ENCODE measurements at places on chromosomes 6 and 20.

- no peak for DNase-seq
Observed at GRCh38 chr20:12327205-12327604, 409.5 kb downstream of the BTBD3 start.

- no peak for DNase-seq
Observed at GRCh38 chr6:168034537-168034936, 37.1 kb downstream of the KIF25 start.

- no peak for DNase-seq
Observed at GRCh38 chr6:37056112-37056403, 50.6 kb downstream of the FGD2 start.

- no peak for DNase-seq
Observed at GRCh38 chr20:61082720-61083119, 169.3 kb upstream of the CDH4 start.

DNA sequence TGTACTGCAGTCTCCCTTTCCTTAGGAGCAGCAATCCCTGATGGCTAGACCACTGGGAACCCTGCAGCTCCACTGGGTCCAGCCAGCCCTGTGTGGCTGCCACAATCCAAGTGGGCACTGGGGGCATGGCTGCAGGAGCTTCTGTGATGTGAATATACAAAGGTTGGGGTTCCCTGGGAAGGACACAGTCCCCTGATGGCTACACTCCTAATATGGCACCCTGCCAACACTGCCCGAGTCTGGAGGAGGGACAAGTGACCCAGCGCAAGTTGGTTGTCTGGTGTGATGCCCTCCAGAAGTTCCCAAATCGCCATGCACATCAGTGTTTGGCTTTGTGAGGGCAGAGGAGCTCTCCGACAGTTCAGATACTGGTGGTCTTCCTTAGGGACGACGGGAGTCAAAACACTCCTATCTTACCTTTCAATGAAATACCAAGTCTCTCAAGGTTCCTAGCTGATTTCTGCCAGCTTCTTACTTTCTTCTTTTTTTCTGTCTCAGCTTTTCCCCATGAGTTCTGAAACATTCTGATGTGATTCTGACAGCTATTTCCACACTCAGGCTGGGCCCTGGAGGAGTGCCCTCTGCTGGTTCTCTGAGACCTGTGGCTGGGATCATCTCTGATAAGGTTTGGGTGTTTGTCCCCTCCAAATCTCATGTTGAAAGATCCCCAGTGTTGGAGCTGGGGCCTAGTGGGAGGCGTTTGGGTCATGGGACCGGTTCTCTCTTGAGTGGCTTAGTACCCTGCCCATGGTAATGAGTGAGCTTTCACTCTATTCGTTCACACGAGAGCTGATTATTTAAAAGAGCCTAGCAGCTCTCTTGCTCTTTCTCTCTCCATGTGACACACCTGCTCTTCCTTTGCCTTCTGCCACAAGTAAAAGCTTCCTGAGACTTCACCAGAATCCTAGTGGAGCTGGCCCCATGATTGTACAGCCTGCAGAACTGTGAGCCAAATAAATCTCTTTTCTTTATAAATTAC, 15.5 kb upstream of the ZFP57 start:
- DNase-seq = no peak

GRCh38 chr20:38633577-38634093, 32.0 kb downstream of the ARHGAP40 start:
- peak; percentile 52 for DNase-seq

DNA sequence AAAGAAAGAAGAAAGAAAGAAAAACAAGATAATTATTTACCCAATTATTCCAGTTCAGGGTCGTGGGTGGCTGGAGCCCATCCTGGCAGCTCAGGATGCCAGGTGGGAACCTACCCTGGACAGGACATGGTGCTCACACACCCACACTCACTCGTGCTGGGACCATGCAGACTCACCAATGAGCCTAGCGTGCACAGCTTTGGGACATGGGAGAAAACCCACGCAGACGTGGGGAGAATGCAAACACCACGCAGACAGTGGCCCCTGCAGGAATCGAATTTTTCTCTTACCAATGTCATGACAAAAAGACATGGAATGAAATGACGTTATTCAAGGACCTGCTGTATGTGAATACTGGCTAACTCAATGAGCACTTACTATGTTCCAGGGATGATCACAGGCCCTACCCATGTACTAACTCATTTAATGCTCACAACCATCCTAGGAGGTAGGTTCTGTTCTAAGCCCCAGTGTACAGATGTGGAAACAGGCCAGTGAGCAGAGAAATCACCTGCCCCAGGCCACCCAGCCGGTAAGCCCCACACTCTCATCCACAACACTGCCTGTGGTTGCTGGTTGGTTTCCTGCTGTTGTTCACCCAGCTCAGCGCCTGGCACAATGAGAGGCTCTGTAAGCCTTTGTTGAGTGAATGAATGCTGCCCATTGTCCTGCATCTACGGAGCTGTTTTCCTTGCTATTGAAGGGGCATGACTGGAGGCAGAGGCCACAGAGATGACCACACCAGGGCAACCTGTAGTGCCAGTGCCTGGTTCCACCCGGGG, 6.8 kb upstream of the PI16 start:
- peak; percentile 54 for DNase-seq

DNA sequence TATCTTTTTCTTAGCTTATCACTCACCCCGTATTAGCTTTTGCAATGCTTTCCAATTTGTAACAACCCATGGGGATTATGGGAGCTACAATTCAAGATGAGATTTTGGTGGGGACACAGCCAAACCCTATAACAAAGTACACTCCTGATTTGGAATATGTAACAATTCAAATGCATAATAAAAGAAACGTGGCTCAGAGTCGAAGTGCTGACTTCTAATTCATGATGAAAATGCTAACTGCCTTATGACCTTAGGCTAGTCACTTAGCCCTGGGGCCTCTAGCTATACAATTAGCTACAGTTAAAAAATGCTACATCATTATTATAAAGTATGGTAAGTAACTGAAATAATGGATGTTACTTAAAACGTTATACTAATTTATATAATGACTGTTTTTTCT, 955.0 kb upstream of the FLRT3 start:
- DNase-seq = no peak

GRCh38 chr6:100105919-100106529, 112.0 kb upstream of the MCHR2 start:
- DNase-seq = no peak

DNA sequence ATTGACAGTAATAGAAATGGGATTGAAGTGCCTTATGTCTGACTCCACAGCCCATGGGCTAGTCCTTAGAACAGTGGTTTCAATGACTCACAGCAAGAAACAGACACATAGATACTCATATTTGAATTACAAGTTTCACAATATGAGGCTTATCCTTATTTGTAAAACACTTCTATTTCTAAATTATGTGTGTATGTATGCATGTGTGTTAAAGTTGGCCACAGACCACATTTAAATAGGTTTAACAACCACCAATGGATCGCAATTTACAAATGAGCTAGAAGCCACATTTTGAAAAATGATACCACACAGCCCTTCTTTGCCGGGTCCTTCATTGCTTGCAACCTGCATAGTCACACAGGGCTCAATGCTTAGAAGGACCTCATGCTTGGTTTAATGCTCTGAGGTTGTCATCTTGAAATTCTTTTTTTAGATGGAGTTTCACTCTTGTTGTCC, 157.8 kb upstream of the PREP start:
- DNase-seq = no peak

DNA sequence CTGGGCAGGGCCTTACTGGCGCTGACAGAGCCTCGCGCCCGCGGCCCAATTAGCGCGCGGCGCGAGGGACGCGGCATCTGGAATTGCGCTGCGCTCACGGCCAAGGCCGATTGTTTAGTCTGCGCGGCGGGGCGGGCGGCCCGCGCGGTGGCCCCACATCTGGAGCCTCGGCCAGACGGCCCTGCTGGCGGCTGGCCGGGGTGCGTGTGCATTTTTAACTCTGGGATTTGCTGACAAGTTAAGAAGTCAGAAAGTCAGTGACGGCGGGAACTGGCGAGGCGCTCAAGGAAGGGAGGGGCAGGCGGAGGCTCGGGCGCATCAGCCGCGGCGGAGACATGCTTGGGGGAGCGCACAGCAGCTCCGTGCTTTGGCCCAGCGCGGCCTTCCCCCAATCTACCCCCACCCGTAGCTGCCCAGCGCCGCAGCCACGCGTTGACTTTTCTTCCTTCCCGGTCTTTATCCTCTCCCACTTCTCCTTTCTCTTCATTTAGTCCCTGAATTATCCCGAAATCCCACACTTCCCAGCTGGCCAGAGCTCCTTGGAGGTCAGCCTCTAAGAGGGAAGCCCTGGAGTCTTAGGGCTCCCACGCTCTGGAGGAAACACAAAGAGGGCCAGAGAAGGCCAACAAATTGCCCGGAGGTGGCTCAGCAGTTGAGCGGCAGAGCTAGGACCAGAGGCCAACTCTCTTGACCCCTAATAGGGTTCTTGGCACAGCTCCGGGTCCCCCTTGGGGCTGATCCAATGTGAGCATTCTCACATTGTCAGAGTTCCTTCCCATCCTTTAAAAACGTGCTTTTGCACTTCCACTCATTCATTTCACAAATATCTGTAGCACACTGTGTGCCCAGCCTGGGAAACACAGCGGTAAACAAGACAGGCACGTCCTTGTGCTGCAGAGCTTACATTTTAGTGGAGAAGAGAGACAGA, 40.8 kb upstream of the FOXP4 start:
- DNase-seq = no peak

DNA sequence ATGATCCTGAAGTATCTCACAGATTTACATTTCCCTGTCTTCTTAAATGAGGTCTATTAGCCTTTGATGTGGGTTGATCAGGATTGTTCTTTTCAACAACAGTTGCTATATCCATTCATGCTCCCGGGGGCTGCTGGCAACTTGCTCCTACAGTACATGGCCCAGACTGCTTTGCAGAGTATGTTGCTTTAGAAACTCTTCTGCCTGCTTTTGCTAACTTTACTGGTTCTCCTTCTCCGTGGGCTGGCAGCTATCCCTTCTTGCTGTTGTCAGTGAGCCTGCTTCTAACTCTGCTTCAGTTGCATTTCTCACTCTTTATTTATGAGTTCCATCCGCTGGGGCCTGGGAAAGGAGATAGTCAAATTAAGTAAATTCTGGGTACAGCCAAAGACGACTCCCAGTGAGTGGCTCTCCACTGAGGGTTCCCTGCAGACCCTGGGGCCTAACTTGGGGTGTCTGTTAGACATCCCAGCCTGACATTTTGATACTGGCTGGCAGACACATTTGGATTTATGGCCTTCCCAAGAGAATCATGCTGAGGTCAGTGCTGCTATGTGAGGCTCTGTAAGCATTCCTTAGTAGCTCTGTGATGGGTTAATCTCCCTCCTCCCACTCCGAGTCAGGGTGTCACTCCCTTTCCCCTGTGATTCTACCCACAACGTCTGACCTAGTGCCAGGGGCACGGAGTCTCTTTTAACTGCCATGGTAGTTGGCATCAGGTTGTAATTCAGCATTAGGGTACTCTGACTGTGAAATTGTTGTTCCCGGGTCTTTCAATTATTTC, 73.6 kb downstream of the SLX4IP start:
- DNase-seq = no peak

DNA sequence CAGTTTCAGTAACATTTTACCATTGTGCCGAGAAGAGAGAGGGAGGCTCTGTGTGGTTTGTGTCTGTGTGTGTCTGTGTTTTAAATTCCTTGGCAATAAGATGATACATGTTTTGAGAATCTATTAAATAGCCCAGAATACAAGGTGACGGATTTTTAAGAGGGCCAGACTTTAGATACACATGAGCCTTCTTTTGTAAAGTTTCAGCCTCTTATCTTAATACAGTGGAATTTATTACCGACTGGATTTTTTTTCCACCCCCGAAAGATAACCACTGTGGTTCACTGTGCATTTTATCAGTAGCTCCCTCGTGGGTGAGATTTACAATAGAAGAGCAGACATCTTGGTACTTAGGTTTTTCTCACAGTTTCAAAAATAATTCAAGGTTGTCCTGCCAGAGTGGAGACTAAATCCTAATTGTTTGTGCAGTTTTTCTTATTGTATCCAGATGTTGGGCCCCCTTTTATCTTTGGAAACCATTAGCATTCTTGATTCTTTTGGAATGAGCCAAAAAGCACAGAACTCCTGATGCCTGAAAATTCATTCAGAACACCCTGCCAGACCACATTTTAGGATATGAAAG, 49.9 kb downstream of the STK4 start:
- no peak for DNase-seq

DNA sequence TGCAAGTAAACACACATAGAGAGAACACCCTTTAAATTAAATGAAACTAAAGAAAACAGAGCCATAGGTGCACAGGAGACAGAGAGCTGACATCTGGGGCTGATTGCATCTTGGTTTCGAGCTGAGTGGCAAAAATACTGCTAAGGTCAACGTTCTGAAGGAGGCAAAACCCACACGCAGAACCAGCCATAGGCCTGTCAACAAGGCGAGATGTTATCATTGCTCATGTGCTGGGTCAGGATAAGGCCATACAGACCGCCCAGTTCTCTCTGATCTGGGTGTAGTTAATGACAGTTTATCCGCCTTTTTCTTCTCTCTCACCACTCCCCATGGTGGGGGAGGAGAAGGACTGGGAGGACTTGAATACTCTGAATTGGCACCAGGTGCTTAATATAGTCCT, 4.5 kb upstream of the FAM110A start:
- no peak for DNase-seq

DNA sequence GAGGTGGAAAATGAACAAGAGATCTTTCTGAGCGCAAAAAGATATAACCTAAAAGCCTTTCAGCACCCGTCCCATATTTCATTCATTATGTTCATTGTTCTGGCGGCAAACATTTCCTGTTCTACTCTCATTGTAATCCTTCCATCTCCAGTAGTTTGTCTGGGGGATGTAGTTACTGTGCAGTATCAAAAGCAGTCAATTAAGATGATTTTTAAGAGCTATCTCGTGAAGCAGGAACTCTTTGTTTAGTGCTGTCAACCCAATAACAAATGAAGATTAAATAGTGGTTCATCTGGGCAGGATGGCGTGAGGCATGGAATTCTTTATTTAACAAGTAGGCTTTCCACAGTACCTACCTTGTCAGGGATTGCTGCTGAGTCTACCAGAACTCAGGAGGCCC, 876.7 kb downstream of the HACE1 start:
- no peak for DNase-seq

- no peak for DNase-seq
Observed at GRCh38 chr6:157561929-157562810, 181.2 kb downstream of the ZDHHC14 start.

GRCh38 chr6:82906951-82907350, 158.7 kb downstream of the UBE3D start:
- DNase-seq = no peak

All from activated gamma-delta T cell treated with Interleukin-2 at 50 U/mL for 16 hours (primary cell).